Aorta (tissue), 5 donors: ENCODE measurements at places on chromosomes 5 and 9. TPM values are rescaled to one million over a fixed set of nuclear protein-coding genes. Genes with fewer than 3 reads are reported as not detected.

KCNV2 gene
- total RNA-seq = not detected

ICE1 gene
- 28.8 TPM for total RNA-seq

LVRN gene
- total RNA-seq = 1.4 TPM

SHISAL2B gene
- not detected for total RNA-seq

CDH6 gene
- total RNA-seq = 5.2 TPM

DNAH5 gene
- 0.36 TPM for total RNA-seq

BTNL9 gene
- 33.0 TPM for total RNA-seq

EIF4E1B gene
- total RNA-seq = not detected

JAKMIP2 gene
- 0.42 TPM for total RNA-seq

CDC20B gene
- not detected for total RNA-seq

CD180 gene
- total RNA-seq = 3.0 TPM

TICAM2 gene
- 8.3 TPM for total RNA-seq
